Mesenchymal stem cell (in vitro differentiated cells and primary cell): ENCODE measurements at places on chromosomes 2 and 18.

GRCh38 chr2:24972315-24972961 is 683 bp upstream of the DNAJC27 start:
- DNase-seq, result peak; percentile 59

- peak; percentile 86 for DNase-seq
Measured at GRCh38 chr2:159164457-159164911, 122.0 kb downstream of the WDSUB1 start.

- no peak for DNase-seq
Measured at GRCh38 chr2:55772109-55772980, 78.7 kb upstream of the PNPT1 start.

DNA sequence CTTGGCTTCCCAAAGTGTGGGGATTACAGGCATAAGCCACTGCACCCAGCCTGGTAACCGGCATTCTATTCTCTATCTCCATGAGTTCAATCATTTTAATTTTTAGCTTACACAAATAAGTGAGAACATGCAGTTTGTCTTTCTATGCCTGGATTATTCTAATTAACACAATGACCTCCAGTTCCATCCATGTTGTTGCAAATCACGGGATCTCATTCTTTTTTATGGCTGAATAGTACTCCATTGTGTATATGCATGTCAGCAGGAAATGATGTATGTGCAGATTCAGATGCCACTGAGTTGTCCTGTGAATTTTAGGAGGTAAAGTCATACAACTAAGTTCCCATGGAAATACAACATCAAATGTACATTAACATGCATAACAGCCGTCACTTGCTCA is 24.7 kb upstream of the AMMECR1L start:
- no peak for DNase-seq

DNA sequence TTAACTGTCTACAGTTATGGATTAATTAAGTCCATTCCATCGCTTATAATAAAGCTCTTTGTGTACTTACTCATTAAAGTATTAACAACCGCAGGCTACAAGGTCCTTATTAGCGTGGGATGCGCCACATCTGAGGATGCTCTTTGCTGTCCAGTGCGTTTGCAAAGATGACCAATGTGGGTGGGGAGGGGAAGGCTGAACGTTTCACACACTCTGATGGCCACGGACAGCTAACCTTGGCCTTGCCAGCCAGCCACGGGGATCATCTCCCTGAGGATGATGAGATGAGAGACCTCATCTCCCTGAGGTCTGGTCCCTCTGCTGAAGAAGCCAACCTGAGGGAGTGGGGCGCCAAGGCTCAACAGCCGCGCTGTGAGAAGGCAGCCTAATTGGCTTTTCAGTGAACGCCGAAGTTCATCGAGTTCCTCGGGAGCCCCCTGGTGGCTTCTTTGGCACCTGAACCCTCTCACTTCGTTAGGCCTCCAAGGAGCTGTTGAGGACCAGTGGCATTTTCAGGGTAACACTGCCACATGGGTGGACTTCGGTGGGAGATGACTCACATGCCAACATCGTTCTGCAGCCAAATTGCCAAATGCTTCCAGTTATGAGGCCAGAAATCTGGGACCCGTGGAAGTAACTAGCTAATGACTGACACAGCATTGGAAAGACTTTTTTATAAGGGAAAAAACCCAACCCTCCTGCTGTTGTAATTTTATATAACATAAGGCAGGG is 69.3 kb upstream of the SEC11C start:
- DNase-seq, result peak; percentile 82

GRCh38 chr2:98269274-98269673 is 77.0 kb upstream of the CNGA3 start:
- peak; percentile 71 for DNase-seq
